ENCODE measurements at places on chromosomes 11 and 22. TPM values are rescaled to one million over a fixed set of nuclear protein-coding genes. Genes with fewer than 3 reads are reported as not detected.

The PNPLA3 gene
- 11.0 TPM for total RNA-seq

The PRSS23 gene
- total RNA-seq, result 95.0 TPM

The MS4A7 gene
- total RNA-seq, result not detected

The OR8D1 gene
- total RNA-seq, result not detected

The BATF2 gene
- total RNA-seq, result 0.09 TPM

The SPECC1L gene
- 17.1 TPM for total RNA-seq

The SNX32 gene
- total RNA-seq, result 0.56 TPM

The MMP8 gene
- not detected for total RNA-seq

The BACE1-AS gene
- total RNA-seq, result 1.3 TPM

The MRTFA gene
- total RNA-seq, result 51.3 TPM

The FBXO3 gene
- 22.5 TPM for total RNA-seq

The MOV10L1 gene
- 0.07 TPM for total RNA-seq

The NECTIN1 gene
- 112 TPM for total RNA-seq

The MYO7A gene
- total RNA-seq, result not detected

The OR8D4 gene
- not detected for total RNA-seq

The TBX10 gene
- not detected for total RNA-seq

The ADM gene
- 45.5 TPM for total RNA-seq

The OR5D16 gene
- total RNA-seq, result not detected

The SCUBE1 gene
- not detected for total RNA-seq

The C1QTNF5 gene
- 0.07 TPM for total RNA-seq

The NLRP14 gene
- 0.07 TPM for total RNA-seq

The PTPN5 gene
- total RNA-seq, result not detected

The GTSE1 gene
- total RNA-seq, result 9.2 TPM

The SUSD2 gene
- total RNA-seq, result 1.7 TPM

The RNF214 gene
- total RNA-seq, result 3.6 TPM

The OR2AG1 gene
- not detected for total RNA-seq

The OR51M1 gene
- not detected for total RNA-seq

The ADAMTS8 gene
- not detected for total RNA-seq

The KCNA4 gene
- not detected for total RNA-seq

The MYBPC3 gene
- total RNA-seq, result not detected

The DNAJB7 gene
- total RNA-seq, result not detected

The C22orf23 gene
- total RNA-seq, result not detected

The ESRRA gene
- total RNA-seq, result 87.9 TPM

The MMP12 gene
- not detected for total RNA-seq

The C22orf15 gene
- total RNA-seq, result 0.35 TPM

The PARVG gene
- not detected for total RNA-seq

The KCNK7 gene
- total RNA-seq, result 2.9 TPM

The GVQW3 gene
- 0.28 TPM for total RNA-seq

The OR5A1 gene
- total RNA-seq, result not detected

The POU2AF1 gene
- 3.4 TPM for total RNA-seq

The LRRC56 gene
- total RNA-seq, result 0.23 TPM

The PATE1 gene
- total RNA-seq, result not detected

The BCO2 gene
- total RNA-seq, result not detected

The OR52A1 gene
- total RNA-seq, result not detected

Measured in airway epithelial cell (primary cell).